ENCODE measurements at places on chromosomes 1 and 21.

GRCh38 chr21:38126666-38127303 lies 130.0 kb upstream of the KCNJ15 start:
- DNase-seq = no peak

- DNase-seq = no peak
Measured at GRCh38 chr1:212213784-212214183, 71.4 kb upstream of the PPP2R5A start.

GRCh38 chr1:110119843-110120242 lies 7.6 kb downstream of the UBL4B start:
- no peak for DNase-seq

DNA sequence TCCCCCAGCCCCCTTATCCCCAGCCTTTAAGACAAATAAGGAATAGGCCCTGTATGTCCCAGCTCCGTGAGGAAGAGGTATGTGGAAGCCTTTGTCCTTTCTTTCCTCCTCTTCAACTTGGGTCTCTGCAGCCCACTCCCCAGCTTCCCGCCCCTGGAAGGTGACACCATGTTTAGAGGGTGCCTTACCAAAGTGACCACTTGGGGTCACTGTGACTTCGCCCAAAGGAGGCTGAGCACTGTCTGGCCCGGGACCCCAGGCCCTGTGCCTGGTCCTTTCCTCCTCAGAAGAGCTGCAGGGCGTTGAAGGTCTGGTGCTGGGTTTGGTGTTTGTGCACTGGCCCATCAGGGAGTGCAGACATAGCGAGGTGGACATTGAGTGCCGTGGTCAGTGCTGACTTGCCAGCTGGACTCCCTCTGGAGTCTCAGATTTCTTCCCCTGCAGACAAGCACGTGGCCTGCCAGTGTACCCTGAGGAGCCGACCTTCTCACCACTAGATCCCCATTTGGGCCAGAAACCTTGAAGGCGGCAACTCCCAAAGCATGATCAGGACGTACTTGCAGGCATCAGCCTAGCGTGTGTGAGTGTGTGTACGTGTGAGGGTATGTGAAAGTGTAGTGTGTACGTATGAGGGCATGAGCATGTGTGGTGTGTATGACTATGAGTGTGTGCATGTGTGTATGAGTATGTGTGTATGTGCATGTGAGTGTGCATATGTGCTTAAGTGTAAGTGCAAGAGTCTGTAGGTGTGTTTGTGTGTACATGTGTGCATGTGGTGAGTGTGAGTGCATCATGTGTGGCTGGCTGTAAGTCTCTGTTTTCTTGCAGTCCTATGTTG lies 181.4 kb upstream of the KIAA0040 start:
- DNase-seq = no peak

GRCh38 chr1:38061883-38062328 lies 15.3 kb upstream of the POU3F1 start:
- no peak for DNase-seq

- no peak for DNase-seq
Measured at GRCh38 chr1:31515056-31515775, 61.1 kb upstream of the TINAGL1 start.

- DNase-seq = no peak
Measured at GRCh38 chr1:107439567-107439966, 298.7 kb downstream of the NTNG1 start.

DNA sequence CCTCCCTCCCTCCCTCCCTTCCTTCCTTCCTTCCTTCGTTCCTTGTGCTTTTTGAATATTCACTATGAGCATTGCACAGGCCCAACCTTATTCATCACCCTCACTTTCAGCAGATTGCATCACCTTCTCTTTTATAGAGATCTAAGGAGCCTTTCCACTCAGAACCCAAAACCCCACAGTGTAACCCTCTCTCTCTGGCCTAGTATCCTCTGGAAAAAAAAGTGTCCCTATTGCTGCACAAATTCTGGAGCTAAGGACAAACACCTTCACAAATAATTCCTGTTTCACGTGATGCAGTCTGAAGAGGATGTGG lies 25.6 kb downstream of the OR10J5 start:
- DNase-seq = no peak

DNA sequence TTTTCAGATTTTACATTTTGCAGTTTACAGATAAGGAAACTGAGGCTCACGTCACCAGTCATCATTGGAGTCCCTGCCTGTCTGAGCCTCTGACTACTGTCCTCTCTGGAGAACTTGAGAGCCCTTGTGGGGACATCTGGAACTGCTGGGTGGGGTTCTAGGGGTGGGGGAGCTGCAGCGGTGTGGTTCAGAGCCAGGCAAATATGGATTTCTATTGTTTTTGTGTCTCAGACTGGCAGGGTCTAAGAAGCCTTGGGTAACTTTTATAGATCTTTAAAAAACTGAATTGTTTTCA lies 46.9 kb downstream of the IER5 start:
- no peak for DNase-seq

All from cardiac septum (tissue), 1 donor.